HepG2 (cell line): ENCODE measurements at places on chromosomes 1 and 21. TPM values are rescaled to one million over a fixed set of nuclear protein-coding genes. Genes with fewer than 3 reads are reported as not detected.

F11R gene
- 41.4 and 95.8 TPM in 2 replicates for total RNA-seq

PTPN14 gene
- total RNA-seq, result 4.7 and 8.4 TPM in 2 replicates

UTS2 gene
- not detected in 2 replicates for total RNA-seq

LENEP gene
- total RNA-seq, result 0.29 TPM in 1 of 2 replicates, not detected in the other

BCAR3 gene
- 4.8 and 5.5 TPM in 2 replicates for total RNA-seq

ELAVL4 gene
- not detected in 2 replicates for total RNA-seq

DIO1 gene
- total RNA-seq, result 31.1 and 45.6 TPM in 2 replicates

ATP6V1G3 gene
- not detected in 2 replicates for total RNA-seq

LCE1B gene
- not detected in 2 replicates for total RNA-seq

ATP1A2 gene
- total RNA-seq, result not detected in 2 replicates

NKAIN1 gene
- total RNA-seq, result 0.29 TPM in 1 of 2 replicates, not detected in the other

COL18A1 gene
- 21.2 and 102 TPM in 2 replicates for total RNA-seq

PRKAA2 gene
- total RNA-seq, result 6.0 and 8.6 TPM in 2 replicates

ANGPTL3 gene
- 0.22 and 0.51 TPM in 2 replicates for total RNA-seq
